ENCODE measurements at places on chromosomes 4 and X. TPM values are rescaled to one million over a fixed set of nuclear protein-coding genes. Genes with fewer than 3 reads are reported as not detected.

The H2BW1 gene
- not detected for total RNA-seq

GRCh38 chr4:25981749-25982148 is 67.7 kb downstream of the SMIM20 start:
- H3K4me1 ChIP-seq, result peaks cover 17% of the 10 kb centered on the region
- no peaks in the 10 kb centered on the region for H3K27me3 ChIP-seq
- no peaks in the 10 kb centered on the region for H3K36me3 ChIP-seq

The TBX22 gene
- 0.09 TPM for total RNA-seq

DNA sequence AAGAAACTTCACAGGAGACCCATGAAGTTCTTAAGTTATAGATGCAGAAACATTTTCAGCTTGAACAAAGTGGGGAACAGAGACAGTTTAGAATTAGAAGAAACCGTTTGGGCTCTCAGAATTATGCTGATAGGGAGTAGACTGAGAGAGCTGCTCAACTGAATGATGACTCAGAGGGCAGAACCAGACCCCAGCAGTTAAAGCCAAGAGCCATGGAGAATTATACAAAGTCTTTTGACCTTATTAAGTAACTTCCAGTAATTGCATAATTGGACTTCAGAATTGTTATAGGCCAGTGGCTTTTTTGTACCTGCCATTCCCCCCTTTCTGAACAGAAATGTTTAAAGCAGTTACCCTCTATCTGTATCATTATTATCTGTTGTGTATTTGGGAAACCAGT is 642.1 kb downstream of the CCSER1 start:
- H3K4me1 ChIP-seq, result no peaks in the 10 kb centered on the region
- no peaks in the 10 kb centered on the region for H3K36me3 ChIP-seq
- no peaks in the 10 kb centered on the region for H3K27me3 ChIP-seq
